ENCODE measurements at places on chromosomes 6 and 20.
A peak's percentile ranks its signal among the peaks of the same experiment; 100 is the strongest.

GRCh38 chr6:10163203-10163962, 251.5 kb downstream of the TFAP2A start:
- no peak for DNase-seq

GRCh38 chr6:129908858-129909257, 47.7 kb upstream of the TMEM244 start:
- DNase-seq = no peak

GRCh38 chr6:137309078-137309762, 90.0 kb upstream of the IFNGR1 start:
- DNase-seq = peak; percentile 81

DNA sequence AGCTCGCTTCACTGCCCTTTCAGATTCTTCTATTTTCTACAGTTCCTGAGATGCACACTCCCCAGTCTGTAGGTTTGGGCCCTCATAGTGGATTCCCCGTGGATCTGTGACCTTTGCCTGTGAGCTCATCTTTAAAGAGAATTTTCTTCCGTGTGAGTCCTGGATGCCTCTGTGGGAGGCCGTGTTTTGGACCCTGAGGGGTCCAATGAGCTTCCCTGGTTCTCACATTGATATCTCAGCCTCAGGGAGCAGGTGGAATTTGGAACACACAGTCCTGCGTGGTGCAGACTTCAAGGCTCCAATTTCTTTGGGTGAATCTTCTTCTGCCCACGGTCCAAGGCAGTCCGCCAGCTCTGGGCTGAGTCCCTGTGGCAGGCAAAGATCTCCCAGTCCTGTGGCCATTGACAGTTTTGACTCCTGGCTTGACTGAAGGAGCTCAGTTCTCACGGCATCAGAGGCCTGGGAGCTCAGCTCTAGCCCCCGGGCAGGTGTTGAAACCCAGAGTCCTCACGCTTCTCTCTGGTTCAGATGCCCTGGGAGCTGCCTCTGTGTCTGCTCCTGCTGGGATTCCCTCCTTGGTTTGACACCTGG, 61.0 kb downstream of the PSMG4 start:
- DNase-seq = no peak

Data from inflammatory macrophage treated with lipopolysaccharide for 1 hour (primary cell).